ENCODE measurements at places on chromosomes 13 and 19. TPM values are rescaled to one million over a fixed set of nuclear protein-coding genes. Genes with fewer than 3 reads are reported as not detected.

Gene CGB1
- total RNA-seq, result not detected

Gene PLK5
- not detected for total RNA-seq

Gene ZNF578
- total RNA-seq, result 0.27 TPM

Gene RTBDN
- 1.7 TPM for total RNA-seq

Gene LGI4
- total RNA-seq, result 14.1 TPM

Gene DENND1C
- 4.1 TPM for total RNA-seq

Gene ZNF724
- total RNA-seq, result 2.7 TPM

Gene IL4I1
- total RNA-seq, result 1.6 TPM

Gene HCN2
- total RNA-seq, result 0.17 TPM

Gene PLIN5
- total RNA-seq, result 3.2 TPM

Gene SRRM5
- total RNA-seq, result 0.63 TPM

Gene ADPRHL1
- 7.1 TPM for total RNA-seq

Gene PRRG2
- total RNA-seq, result 18.9 TPM

Gene TSHZ3
- 5.2 TPM for total RNA-seq

Gene CCNA1
- total RNA-seq, result 0.79 TPM

Gene SPACA4
- total RNA-seq, result not detected

Gene ZIC5
- not detected for total RNA-seq

Gene ZMYM2
- 58.9 TPM for total RNA-seq

Gene SIGLEC8
- 0.46 TPM for total RNA-seq

Gene ZNF547
- 1.6 TPM for total RNA-seq

Gene CLEC4G
- 1.3 TPM for total RNA-seq

Gene NLRP13
- not detected for total RNA-seq

Gene CLEC17A
- 0.34 TPM for total RNA-seq

Gene GPR183
- total RNA-seq, result 1.6 TPM
